ENCODE measurements at places on chromosomes 4 and X. TPM values are rescaled to one million over a fixed set of nuclear protein-coding genes. Genes with fewer than 3 reads are reported as not detected.

Gene AKAP14
- not detected for total RNA-seq

Gene CDKN2AIP
- total RNA-seq: 12.2 TPM

Gene TMPRSS11F
- total RNA-seq: not detected

Gene CWH43
- not detected for total RNA-seq

Gene UGT2B15
- total RNA-seq: 0.14 TPM

Gene CLIC2
- 0.15 TPM for total RNA-seq

Gene MAGEA1
- 0.16 TPM for total RNA-seq

Gene USP27X
- total RNA-seq: 4.7 TPM

Gene GAGE1
- total RNA-seq: not detected

Gene MAGEB10
- not detected for total RNA-seq

Gene CLRN2
- total RNA-seq: not detected

Gene SATL1
- 0.05 TPM for total RNA-seq

Gene RTL9
- total RNA-seq: 0.08 TPM

Gene MAGEA2B
- not detected for total RNA-seq

Gene PITX2
- 1.1 TPM for total RNA-seq

Gene MAGEA4
- not detected for total RNA-seq

Gene STIM2
- 15.6 TPM for total RNA-seq

Gene MND1
- total RNA-seq: 12.3 TPM

Gene P2RY8
- not detected for total RNA-seq

Gene HS3ST1
- 0.12 TPM for total RNA-seq

Gene SLC35A2
- total RNA-seq: 71.3 TPM

Gene PASD1
- not detected for total RNA-seq

Gene TMEM150C
- total RNA-seq: 1.3 TPM

Gene HSFX3
- not detected for total RNA-seq

Gene BMP3
- not detected for total RNA-seq

Gene XG
- not detected for total RNA-seq

Gene BOD1L1
- 18.7 TPM for total RNA-seq

Gene ACE2
- total RNA-seq: 0.01 TPM

Gene PHOX2B
- not detected for total RNA-seq

Gene ATP1B4
- total RNA-seq: not detected

Gene SSX2
- total RNA-seq: not detected

Gene GAGE12E
- not detected for total RNA-seq

Gene MSANTD1
- 0.13 TPM for total RNA-seq

Gene SPANXC
- total RNA-seq: 0.78 TPM

Gene ITIH6
- total RNA-seq: not detected

Gene GYG2
- 4.4 TPM for total RNA-seq

Gene VSIG4
- not detected for total RNA-seq

Gene SSX4B
- not detected for total RNA-seq

Gene CTAG1B
- total RNA-seq: not detected

Gene TRIM61
- total RNA-seq: not detected

Gene SRPX2
- 3.1 TPM for total RNA-seq

Gene FREM3
- not detected for total RNA-seq

Gene AMER1
- total RNA-seq: 2.0 TPM

Gene TRPC3
- not detected for total RNA-seq

Gene RASL11B
- not detected for total RNA-seq

Gene OTC
- total RNA-seq: not detected

Gene SHROOM4
- not detected for total RNA-seq

Gene MAGEA8
- total RNA-seq: not detected

Measured in A549 treated with CpdA at 1 μM for 4 hours (cell line).